Right atrium auricular region (tissue), 2 donors: ENCODE measurements at places on chromosomes 16 and 17.

- DNase-seq = no peak
Measured at GRCh38 chr17:73393962-73394361, 82.2 kb upstream of the CDC42EP4 start.

- no peak for DNase-seq
Measured at GRCh38 chr16:6605490-6605889, 727.2 kb upstream of the RBFOX1 start.

DNA sequence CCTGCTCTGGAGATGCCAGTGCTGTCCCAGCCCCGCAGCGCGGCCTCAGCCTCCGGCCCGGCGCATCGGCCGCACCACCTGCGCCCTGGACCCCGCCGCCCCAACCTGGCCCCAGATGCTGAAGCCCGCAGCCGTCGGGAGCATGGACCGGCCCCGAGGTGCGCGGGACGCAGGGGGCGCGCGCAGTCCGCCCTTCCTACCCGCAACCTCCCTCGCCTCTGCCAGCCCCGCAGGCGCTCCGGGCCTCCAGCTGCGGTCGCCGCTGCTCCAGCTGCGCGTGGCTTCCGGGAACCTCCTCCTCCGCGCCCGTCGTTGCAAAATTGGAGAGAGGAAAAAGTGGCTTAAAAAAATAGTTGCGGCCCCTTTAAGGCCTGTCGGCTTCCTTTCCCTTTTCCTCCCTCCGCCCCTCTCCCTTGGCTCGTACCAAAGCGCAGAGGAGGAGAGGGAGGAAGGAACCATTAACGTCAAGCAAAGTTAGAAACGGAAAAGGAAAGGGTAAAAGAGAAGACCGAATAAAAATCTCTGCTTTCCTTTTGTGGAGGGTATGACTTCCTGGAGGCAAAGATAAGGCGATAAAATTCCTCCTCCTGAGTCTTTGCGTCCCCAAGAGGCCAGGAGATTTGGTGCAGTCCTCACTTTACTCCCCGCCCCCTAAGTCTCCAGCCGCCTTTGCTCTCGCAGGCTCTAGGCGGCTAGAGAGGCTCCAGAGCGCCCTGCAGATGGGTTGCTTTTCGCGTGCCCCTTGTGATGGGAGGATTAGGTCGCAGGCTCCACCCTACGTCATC lies at the start of gene CDIPT:
Gene CDIPT, minus strand, starts transcription at position 343 of the 785 bp plus-strand sequence. CDS start 369 bp downstream, outside the sequence.
- DNase-seq = peak; percentile 93

GRCh38 chr17:48374650-48375230 lies 55.3 kb downstream of the SKAP1 start:
- DNase-seq = no peak

DNA sequence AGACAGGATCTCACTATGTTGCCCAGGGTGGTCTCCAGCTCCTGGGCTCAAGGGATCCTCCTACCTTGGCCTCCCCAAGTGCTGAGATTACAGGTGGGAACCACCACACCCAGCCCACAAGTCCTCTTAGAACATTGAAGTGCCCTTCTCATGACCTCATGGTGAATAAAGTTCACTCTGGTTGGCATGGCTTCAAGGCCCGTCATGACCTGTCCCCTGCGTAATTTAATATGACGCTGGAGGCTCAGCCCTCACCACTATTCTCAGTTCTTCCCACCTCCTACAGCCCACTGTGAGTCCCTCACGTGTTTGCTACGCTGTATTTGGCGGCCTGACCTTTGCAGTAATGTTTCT lies 1.9 kb downstream of the ENDOV start:
- DNase-seq = no peak

DNA sequence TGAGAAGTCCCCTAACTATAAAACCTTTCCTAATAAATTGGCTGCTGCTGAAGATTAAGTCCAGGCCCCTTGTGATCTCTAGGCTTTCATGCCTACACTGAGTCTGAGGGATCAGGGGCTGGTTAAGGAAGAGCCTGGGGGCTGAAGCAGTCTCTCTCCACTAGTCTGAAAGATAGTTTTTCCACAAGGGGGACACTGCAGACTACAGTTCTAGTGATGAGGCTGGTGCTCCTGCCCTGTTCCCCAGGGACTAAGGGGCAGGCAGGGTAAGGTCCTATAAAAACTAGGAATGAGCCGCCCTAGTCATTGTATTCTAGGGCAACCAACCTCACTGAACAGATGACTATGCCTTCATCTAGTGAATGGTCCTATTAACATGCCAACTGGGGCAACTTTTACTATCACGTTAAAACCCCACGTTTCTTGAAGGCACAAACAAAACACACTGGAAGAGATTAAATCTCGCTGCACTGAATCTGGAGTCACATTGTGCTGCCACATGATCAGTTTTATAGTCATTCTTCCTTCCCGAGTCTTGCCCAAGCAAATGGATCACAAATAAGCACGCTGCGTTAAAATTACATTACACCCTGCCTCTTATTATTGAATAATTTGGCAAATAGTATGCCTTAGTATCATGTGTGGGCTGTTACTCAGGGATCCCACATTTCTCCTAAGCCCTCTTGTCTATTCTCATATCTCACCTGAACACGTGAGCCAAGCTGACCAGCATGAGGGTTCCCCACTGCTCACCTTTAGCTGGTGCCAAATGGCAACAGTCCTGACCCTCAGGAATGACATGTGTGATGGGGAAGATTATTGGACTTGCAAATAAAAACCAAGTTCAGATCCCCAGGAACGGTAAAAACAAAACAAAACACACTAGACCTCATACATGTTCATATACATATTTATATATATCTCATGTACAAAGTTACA lies 95.4 kb upstream of the TOB1 start:
- no peak for DNase-seq

GRCh38 chr17:27631411-27631760 lies 398 bp downstream of the LGALS9 start:
- DNase-seq = no peak

GRCh38 chr16:50354082-50354481 lies 14.7 kb downstream of the BRD7 start:
- no peak for DNase-seq

DNA sequence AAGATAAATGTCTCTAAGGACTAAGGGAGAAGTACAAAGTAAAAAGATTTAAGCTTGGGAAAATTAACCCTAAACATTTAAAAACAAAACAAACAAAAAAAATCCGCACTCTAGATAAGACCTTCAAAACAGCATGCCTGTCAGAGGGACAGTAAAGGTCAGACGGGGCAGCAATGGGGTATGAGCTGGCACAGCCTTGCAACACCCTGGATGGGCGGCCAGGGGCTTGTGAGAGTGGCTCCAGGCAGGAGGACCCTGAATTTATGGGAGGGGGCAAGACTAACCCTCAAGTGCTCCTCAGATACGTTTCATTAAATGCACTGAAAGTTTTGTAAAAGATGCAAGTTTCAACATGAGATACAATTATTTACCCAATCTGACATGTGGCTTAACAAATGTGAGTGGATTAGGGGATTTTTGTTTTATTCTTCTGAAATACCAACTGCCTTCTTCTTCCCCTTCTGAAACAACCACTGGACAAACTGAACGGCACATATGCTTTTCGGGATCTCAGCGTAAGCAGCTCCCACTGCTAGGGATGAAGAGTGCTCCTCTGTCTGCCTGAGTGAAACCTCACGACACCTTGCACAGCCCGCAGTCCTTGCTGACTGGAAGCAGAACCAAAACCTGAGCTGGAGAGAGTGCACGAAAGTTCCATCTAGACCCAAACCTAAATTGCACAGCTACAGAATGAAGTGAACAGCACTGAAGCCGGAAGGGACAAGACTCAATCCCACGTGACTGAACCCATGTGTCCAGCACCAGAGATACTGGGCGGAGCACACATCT lies 128.4 kb downstream of the ANKRD11 start:
- no peak for DNase-seq

GRCh38 chr17:75093548-75094158 lies 5.9 kb downstream of the SLC16A5 start:
- DNase-seq = no peak

DNA sequence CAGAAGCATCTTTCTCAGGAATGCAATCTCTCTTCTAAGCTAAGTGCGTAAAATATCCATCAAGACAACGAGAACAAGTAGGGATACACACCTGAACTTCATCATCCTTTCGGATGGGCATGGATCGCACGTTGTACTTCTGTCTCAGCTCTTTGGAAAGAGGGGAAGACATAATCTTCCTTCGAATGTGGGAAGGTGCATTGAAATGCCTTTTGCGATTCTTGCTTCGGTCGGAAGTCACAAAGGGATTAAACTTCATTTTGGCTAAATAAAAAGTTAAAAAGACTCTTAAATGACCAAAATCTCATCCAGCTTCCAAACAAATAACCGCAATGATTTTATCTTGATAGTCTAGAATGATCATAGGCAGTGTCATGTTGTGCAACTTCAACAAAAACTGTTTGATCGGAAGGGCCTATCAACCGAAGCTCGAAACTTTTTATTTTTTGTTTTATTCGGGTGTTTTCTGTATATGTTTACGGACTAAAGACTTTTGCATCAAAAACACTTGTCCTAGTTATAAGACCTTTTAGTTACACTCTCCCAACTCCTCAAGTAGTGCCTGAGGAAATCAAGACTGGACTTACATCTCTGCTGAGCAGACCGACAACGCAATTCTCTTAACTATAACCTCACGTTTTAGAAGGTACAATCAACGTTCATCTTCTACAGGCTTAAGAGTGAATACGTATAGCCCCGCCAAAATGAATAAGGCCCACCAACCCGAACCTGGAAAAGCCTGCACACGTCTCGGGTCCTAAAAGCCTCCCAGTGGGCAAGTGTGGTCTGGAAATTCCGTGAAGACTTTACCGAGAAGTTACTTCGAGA lies 727 bp downstream of the RPL26 start:
- no peak for DNase-seq

GRCh38 chr17:20852239-20852989 lies 190.4 kb downstream of the USP22 start:
- DNase-seq = peak; percentile 64
